ENCODE measurements at places on chromosomes 1 and 21. TPM values are rescaled to one million over a fixed set of nuclear protein-coding genes. Genes with fewer than 3 reads are reported as not detected.

Gene NIBAN1
- total RNA-seq = 1.4 TPM

- no peak overlapping the region for H3K27ac ChIP-seq
- H3K4me1 ChIP-seq = peaks cover 4% of the 10 kb centered on the region
- H3K27me3 ChIP-seq = peaks cover 24% of the 10 kb centered on the region
Measured at GRCh38 chr1:47591801-47592200, 154.0 kb downstream of the FOXD2 start.

- DNase-seq = no peak
- no peaks in the 10 kb centered on the region for H3K4me1 ChIP-seq
- H3K27me3 ChIP-seq = peaks cover 7% of the 10 kb centered on the region
- H3K36me3 ChIP-seq = no peaks in the 10 kb centered on the region
Measured at GRCh38 chr1:115184951-115185331, 95.6 kb upstream of the TSPAN2 start.

DNA sequence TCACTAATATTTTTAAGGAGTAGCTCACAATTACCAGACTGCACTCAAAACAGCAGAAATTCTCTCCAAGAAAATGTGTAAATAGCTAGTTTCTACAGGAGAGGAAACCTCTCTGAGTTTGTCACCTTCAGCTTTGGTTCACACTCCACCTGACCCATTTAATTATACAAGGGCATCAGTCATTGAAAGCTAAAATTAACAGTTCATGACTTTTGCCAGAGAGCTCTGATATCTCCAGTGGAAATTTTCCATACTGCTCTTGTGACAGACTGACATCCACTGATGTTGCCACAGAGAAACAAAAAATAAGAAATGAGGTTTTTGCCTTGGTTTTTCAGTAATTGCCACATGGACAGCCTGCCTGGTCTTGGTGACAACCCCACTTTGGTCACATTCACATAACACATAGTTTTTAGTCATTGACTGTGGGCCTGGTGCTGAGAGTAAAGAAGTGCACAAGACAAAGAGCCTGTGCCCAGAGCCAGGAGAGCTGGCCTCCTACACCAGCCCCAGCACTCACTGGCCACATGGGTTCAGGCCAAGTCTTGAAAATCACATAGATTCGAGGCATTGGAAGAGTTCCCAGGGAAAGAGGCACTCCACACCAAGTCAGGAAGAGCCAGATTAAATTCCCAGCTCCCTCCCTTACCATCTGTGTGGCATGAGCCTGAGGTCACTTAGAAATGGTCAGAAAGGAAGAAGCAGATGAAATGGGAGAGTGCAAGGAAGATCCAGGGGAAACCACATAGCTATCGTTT is 13.8 kb upstream of the SIM2 start:
- no peaks in the 10 kb centered on the region for H3K4me1 ChIP-seq
- peaks cover 18% of the 10 kb centered on the region for H3K36me3 ChIP-seq
- DNase-seq = no peak
- H3K27me3 ChIP-seq = peaks cover 38% of the 10 kb centered on the region

DNA sequence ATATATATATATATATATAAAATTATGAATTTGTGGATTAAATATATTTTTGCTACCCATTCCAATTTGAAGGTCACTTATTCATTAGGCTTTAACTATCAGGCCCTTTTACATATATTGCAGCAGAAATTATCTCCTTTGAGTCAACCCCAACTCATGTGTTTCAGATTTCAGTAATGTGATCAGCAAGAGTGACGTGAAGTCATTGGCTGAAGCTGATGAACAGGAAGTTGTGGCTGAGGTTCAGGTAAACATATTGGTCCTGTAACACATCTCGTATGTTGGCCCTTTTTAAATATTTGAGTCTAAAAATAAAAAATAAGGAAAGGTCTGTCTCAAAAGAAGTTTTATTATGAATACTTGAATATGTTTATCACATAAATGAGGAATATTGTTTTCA is 8.5 kb downstream of the VPS45 start:
- no peak overlapping the region for H3K4me3 ChIP-seq
- H3K4me1 ChIP-seq = peaks cover 4% of the 10 kb centered on the region
- DNase-seq = no peak
- no peaks in the 10 kb centered on the region for H3K27me3 ChIP-seq
- peaks cover 59% of the 10 kb centered on the region for H3K36me3 ChIP-seq

DNA sequence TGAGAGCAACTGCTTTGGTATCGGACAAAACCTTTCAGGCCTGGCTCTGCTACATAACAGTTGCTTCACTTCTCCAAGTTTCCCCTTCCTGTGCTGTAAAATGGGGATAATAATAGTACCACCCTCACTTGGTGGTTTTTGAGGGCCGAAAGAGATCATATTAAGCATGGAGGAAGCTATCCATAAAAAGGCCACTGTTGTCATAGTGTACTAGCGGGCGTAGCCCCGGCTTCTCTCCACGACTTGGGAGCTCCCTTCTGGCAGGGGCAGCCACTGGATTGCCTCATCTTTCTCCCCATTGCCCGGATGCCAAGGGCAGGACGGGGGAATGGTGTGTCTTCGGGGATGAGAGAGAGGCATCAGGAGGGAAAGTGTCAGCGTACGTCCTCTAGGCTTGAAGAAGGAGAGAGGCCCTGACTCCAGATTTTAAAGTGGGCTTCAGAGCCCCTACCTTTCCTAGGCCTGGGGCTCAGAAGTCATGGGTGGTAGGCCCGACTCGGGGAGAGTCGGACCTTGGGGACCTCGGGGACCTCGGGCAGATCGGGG is 548 bp upstream of the MFSD2A start:
- H3K27ac ChIP-seq = no peak overlapping the region
- H3K4me3 ChIP-seq = peak overlapping the region; percentile 91
- H3K27me3 ChIP-seq = no peaks in the 10 kb centered on the region
- H3K36me3 ChIP-seq = no peaks in the 10 kb centered on the region
- DNase-seq = no peak

DNA sequence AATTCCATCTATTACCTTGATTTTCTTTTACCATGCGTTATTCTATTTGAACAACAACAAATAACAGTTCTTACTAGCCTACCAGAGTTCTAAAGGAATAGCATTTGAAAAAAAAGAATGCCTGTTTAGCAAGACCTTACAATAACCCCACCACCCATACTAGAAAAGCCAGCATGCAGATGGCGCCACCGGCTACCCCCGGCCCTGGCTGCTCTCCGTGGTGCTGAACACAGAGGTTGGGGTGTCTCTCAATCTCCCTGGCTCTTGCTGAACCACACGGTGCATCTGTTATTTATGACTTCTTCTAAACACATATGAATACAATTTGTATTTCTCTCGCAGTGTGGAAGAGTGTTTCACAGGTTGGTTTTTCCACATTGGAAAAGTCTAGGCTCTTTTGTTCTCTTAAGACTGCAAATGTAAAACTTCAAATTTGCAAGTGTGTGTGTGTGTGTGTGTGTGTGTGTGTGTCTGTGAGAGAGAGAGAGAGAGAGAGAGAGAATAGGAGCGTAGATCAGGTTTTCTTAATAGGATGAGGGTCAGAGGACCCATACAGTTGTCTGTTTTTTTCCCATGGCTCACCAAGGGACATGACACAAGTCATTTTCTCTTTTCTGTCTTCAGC is 13.6 kb downstream of the GRIK3 start:
- no peak for DNase-seq
- H3K27me3 ChIP-seq = peaks cover 16% of the 10 kb centered on the region
- H3K27ac ChIP-seq = no peak overlapping the region
- H3K4me3 ChIP-seq = no peak overlapping the region

DNA sequence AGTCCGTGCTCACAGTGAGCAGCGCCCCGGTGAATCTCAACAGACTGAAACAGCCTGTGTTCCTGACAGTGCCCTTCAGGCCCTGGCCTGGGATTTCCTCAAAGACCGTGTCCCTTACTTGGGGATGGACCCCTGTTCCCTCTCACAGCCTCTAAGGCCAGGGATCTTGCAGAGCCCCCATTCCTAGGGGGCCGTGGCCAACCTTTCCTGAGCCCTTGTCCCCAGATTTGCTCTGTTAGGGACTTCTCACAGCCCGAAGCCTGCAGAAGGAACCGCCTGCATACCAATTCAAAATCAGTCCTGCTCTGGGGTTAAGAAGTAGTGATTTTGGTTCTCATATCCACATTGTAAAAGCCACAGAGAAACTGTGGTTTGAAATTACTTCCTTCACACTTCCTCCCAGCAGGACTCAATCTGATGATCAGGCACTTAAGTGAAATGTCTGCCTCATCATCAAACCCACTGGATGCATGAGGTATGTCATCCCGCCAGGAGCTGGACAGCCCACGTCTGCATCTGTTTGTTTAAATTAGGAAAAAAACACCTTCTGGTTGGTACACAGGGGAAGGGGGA is 14.9 kb downstream of the ABCA4 start:
- no peaks in the 10 kb centered on the region for H3K4me1 ChIP-seq
- no peak overlapping the region for H3K27ac ChIP-seq
- H3K36me3 ChIP-seq = no peaks in the 10 kb centered on the region
- no peak for DNase-seq

Gene NUDT4B
- not detected for total RNA-seq

Gene RUNX3
- 87.1 TPM for total RNA-seq

GRCh38 chr1:229970714-229971113 is 96.3 kb upstream of the GALNT2 start:
- H3K27ac ChIP-seq = no peak overlapping the region

DNA sequence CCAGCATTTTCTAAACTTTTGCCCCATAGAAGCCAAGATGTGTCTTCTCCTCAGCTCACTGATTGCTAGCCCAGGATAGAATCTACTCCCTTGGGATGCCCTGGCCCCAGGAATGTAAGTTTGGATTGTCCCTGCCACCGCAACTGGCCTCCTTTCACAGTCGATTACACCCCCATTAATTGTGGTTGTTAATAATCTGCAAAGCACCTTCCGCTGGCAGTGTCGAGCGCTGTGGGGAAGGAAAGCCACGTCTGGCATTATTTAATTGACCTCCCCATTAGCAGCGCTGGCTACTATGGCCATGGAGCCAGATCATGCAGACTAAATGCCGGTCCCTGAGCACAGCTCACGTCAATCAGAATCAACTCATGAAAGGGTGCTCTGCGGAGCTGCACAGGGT is 597.3 kb upstream of the PLXNA2 start:
- H3K27ac ChIP-seq = no peak overlapping the region
- H3K4me3 ChIP-seq = no peak overlapping the region
- no peaks in the 10 kb centered on the region for H3K4me1 ChIP-seq
- H3K36me3 ChIP-seq = no peaks in the 10 kb centered on the region
- H3K27me3 ChIP-seq = peaks cover 4% of the 10 kb centered on the region

GRCh38 chr1:61742620-61743430 is 545 bp downstream of the PATJ start:
- H3K27me3 ChIP-seq = no peaks in the 10 kb centered on the region
- H3K36me3 ChIP-seq = no peaks in the 10 kb centered on the region
- H3K27ac ChIP-seq = peak overlapping the region; percentile 90
- no peak for DNase-seq

DNA sequence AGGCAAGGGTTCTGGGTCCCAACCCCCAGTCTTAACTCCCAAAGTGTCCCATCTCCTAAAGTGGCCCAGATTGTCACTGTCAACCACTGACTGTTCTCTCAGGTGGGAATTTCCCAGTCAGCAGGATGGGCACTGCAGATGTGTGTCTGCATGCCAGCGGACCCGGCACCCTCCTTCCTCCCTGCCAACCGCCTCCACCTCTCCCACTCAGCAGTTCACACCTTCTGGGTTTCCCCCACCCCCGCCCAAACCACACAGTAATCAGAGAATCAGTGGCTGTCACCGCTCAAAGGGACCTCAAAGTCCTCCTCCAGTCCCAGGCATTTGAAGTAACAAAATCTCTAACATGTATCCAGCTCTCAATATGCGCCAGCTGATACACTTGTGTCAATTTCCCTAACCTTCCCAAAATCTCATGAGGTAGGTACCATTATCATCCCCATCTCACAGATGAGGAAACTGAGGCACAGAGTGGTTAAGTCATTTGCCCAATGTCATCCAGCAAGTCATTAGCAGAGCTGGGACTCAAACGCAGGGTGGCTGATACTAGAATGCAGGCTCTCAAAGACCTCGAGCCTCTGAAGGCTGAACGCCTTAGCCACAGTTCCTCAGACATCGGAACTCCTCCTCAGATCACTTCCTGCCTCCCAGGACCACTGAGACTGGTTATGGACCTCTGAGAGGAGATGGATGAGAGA is 4.8 kb downstream of the RUNX3 start:
- H3K4me3 ChIP-seq = peak overlapping the region; percentile 99
- peaks cover 75% of the 10 kb centered on the region for H3K4me1 ChIP-seq

Gene SLC1A7
- not detected for total RNA-seq

DNA sequence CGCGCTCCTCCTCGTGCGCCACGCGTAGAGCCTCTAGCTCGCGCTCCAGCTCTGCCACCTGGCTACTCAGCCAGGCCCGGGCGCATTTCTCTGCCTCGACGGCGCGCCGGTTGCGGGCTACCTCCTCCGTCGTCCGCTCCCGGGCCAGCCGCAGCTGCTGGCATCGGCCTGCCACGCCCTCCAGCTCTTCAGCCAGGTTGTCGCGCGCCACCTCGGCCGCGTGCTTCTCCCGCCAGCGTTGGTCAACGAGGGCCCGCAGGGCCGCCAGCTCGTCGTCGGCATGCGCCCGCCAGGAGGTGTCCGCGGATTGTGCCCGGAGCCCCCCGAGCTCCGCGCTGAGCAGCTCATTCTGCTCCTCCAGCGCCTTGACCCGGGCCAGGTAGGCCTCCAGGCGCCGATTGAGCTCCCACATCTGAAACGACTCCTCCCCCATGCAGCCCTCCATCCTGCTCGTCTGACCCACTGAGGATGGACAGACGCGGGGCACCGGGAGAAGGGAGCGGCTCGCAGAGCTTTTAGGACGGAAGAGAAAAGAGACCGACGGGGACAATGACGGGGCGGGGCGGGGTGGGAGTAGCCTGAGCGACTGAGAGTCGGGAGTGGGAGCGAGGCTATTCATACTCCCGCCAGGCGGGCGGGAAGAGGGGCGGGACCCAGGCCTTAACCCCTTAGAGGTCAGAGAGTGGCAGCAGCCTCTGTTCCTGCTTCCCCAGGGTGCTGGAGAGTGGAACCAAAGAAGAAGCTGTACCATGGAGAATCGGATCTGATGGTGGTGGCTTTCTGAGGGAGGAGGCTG is at the start of gene NES:
Gene NES, minus strand, starts transcription at position 588 of the 796 bp plus-strand sequence. Its CDS starts 143 bp downstream, at position 445.
- no peak within 1 kb of the TSS for H3K27ac ChIP-seq
- peaks cover 27% of the 10 kb centered on the region for H3K27me3 ChIP-seq
- H3K4me1 ChIP-seq = peaks cover 13% of the 10 kb centered on the region
- no peaks in the 10 kb centered on the region for H3K36me3 ChIP-seq
- DNase-seq = no peak

GRCh38 chr1:26574719-26575251 is 45.2 kb downstream of the RPS6KA1 start:
- H3K27ac ChIP-seq = no peak overlapping the region
- no peaks in the 10 kb centered on the region for H3K36me3 ChIP-seq

DNA sequence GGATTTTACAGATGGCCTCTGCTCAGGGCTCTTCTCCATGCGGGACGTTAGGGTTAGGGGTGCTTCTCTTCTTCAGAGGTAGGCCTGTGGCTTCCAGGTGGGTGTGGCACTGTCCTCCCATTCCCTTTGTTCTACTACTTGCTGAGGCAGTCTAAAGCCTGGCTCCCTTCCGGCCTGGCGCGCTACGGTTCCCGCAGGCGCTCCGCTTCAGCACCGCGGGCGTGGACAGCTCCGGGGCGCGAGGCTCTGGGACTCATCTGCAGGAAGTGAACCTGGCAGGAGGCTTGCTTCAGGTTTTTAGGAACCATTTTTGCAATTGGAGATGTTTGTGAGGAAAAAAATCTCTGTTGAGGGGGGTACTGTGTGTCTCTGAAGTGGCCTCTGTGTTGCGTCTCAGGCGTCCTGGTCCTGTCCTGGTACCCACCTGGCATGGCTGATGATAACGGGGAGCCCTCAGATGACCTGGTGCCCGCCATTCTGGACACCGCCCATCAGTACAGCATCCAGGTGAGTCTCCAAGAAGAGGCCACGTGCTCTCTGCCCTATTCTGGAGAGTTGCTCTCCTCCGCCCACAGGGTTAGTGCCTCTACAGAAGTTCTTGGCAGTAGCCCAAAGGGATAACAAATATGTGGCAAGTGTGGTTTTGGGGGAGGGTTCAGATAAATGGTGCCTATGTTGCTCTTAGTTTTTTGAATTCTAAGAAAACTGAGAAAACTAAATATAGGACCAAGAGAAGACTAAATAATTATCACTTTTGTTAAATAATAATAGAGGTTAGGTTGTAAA is 1.9 kb downstream of the MANEAL start:
- H3K4me3 ChIP-seq = peak overlapping the region; percentile 75
- H3K27me3 ChIP-seq = peaks cover 13% of the 10 kb centered on the region
- peaks cover 1% of the 10 kb centered on the region for H3K36me3 ChIP-seq
